Right ventricle myocardium superior (tissue), 1 donor: ENCODE measurements at places on chromosomes 6 and 20.
A peak's percentile ranks its signal among the peaks of the same experiment; 100 is the strongest.

DNA sequence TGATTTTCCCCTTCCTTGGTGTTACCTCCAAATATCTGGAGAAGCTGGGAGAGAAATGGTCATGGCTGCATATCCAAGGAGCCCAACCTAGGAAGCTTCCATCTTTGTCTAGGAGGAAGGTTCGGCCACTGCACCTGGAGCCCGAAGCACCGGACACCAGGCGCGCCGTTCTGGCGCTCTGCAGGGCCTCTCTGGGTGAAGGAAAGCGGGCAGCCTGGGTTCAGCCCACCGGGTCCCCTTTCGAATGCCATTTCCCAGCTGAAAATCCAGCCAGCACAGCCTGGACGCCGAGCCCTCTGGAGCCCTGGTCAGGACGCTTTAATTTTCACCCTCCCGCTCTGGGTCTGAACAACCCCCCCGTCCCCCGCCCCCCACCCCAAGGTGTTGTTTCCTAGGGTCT, 1.2 kb downstream of the LINC00237 start:
- no peak for DNase-seq

GRCh38 chr6:158387036-158387435, 74.8 kb downstream of the TULP4 start:
- no peak for DNase-seq

GRCh38 chr20:43717616-43717995, 9.2 kb downstream of the GTSF1L start:
- DNase-seq: peak; percentile 8

DNA sequence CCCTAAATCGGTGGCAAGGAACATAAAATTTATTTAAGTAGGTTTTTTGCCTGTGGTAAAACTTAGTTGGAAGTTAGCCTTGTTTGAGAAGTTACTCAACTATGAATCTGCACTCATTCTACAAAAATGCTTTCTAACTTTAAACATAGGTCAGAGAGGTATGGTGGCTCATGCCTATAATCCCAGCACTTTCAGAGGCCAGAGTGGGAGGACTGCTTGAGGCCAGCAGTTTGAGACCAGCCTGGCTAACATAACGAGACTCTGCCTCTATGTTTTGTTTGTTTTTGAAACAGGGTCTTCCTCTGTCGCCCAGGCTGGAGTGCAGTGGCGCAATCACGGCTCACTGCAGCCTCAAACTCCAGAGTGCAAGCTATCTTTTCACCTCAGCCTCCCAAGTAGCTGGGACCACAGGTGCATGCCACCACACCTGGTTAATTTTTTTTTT, 16.2 kb downstream of the USP49 start:
- no peak for DNase-seq

DNA sequence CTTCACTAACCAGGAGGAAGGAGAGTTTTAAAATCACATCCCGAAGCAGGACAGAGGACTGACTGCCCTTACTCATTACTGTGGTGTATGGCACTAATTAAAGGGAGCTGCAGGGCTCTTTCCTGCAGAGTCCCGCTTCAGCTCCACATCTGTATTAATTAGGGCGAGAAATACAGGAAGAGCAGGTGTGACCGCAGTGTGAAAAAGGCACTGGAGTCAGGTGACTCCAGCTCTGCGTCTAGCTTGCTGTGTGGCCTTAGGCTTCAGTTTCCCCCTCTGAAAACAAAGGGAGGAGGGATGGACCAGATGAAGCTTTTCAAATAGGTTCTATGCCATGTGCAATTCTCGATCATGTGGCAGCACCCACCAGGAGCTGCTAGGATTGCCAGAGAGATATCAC, 34.0 kb downstream of the KIAA1755 start:
- no peak for DNase-seq

DNA sequence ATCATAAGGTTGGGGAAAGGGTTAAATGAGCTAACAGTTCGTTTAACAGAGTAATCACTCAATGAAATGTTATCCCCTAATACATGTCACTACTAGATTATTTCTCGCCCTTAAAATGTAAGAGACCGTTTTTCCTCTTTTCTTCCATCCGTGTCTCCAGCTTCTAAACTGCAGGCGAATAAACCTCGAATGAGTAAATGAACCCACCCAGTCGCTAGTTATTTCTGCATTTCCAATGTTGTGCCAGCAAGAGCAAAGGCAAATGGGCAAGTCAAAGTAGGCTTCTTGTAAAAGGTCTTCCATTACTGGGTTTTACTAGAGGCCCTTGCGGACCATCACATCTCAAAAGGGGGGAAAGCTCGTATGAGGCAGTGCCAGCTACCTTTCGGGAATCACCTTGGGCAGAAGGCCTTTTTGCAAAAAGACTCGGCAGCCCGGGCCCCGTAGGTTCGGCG, 400 bp upstream of the SMAP1 start:
- no peak for DNase-seq

GRCh38 chr20:19926591-19926990, 90.6 kb upstream of the NAA20 start:
- DNase-seq: no peak

- DNase-seq: no peak
Observed at GRCh38 chr6:47780510-47781356, 1.1 kb upstream of the OPN5 start.

GRCh38 chr20:39800111-39800510, 838.0 kb downstream of the DHX35 start:
- no peak for DNase-seq

DNA sequence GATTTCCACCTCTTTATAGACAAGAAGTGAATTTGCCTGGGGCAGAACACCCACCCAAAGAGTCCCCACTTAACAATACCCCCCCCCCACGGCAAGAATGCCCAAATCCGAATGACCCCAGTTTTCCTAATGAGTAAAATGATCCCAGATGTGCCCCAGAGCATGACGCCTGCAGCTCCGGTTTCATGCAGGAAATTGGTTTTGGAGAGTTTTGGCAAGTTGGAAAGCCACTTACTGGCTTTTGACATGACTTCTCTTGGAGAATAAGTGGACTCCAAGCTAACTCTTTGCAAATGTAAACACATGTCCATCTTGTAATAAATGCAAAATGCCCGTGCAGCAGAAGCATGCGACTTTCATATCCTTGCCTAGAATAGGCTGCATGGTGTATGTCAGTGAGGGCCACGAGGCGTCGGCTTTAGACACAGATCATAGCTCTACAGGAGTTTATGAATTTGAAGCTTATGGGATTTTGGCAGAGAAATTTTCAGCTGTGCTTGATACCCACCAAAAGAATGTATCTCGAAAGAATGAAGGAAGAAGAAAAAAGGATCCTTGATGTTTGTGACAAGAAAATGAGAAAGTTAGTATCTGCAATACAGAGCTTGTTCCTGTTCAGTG, 24.2 kb downstream of the EDN3 start:
- no peak for DNase-seq

DNA sequence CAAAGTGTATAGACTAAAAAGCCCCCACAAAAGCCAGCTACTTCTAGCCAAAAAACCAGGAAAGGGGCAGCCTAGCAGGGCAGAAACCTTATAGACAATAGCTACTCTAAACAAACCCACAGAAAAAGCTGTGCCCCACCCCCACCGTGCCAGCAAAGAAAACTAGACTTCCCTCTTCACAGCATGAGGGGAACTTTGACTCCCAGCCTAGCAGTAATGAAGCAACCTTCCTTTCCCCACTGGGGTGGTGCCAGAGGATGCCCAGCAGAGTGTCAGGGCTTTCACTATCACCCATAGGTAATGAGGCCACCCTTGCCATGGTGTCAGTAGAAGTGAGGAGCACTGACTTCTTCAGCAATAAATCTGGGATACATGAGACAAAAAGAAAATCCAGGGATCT, 99.0 kb upstream of the LGSN start:
- DNase-seq: no peak

- DNase-seq: no peak
Observed at GRCh38 chr6:27130668-27131428, 116.7 kb upstream of the PRSS16 start.

DNA sequence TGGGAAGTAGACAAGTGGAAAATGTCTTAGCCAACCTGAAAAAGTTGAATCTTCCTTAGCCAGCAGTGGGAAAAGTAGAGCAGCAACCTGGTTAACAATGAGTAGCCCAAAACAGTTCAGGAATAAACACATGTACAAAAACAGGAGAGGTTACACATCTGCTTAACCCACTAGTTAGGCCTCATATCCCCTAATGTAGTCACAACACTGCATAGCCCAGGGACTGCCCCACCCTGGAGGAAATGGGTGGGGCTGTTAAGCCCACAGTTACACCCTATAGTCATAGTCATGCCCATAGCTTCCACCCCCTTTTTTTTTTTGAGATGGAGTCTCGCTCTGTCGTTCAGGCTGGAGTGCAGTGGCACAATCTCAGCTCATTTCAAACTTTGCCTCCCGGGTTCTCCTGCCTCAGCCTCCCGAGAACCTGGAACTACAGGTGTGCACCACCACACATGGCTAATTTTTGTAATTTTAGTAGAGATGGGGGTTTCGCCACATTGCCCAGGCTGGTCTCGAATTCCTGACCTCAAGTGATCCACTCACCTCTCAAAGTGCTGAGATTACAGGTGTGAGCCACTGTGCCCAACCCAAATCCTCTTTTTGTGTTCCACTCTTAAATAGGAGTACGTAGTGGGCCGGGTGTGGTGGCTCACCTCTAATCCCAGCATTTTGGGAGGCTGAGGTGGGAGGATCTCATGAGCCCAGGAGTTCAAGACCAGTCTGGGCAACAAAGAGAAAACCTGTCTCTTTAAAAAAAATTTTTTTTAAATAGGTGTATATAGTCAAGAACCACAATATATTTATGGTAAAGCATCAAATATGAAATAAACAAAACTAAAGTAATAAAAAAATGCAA, 24.5 kb downstream of the ILRUN start:
- DNase-seq: no peak

DNA sequence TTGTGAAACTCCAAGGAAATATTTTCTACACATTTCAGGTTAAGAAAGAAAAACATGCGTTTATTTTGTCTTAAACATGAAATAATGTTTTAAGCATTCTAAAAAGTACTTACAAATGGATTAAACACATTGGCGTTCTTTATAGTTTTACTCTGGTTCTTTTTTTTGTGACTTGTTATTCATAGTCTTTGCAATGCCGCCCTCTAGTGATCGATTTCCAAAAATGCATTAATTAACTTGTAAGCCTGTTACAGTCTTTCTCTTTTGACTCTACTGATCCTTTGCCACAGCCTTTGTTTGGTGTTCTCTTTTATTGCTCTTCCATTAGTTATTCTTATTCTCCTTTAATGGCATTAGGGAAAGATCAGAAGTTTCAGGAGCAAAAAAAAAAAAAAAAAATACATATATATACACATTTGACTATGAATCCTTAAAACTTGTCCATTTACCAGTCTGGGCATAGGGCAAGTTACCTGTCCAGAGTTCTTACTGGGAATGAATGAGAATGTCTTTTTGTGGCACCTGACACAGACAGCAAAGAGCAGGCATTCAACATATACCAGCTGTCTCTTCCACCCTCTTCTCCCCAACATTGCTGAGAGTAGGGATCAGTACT, 59.9 kb downstream of the MACROD2 start:
- DNase-seq: no peak

- DNase-seq: no peak
Observed at GRCh38 chr6:147879031-147879580, 370.6 kb downstream of the SAMD5 start.

DNA sequence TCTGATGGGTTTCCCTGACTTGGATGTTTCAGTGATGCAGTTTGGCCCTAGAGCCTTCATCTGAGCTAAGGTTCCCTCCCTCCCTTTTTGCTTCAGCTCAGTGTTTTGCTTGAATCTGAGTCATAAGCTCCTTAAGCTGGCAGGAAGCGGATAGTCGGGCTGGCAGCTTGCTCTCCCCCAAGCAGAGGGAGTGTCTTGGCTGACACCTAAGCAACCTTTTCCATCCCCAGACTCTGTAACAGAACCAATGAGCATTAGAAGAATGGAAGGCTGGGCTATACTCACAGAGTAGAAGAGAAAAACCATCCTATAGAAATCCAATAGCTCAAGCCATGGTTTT, 98.3 kb downstream of the HAO1 start:
- DNase-seq: peak; percentile 46

GRCh38 chr6:78770765-78771164, 96.6 kb upstream of the IRAK1BP1 start:
- DNase-seq: no peak

DNA sequence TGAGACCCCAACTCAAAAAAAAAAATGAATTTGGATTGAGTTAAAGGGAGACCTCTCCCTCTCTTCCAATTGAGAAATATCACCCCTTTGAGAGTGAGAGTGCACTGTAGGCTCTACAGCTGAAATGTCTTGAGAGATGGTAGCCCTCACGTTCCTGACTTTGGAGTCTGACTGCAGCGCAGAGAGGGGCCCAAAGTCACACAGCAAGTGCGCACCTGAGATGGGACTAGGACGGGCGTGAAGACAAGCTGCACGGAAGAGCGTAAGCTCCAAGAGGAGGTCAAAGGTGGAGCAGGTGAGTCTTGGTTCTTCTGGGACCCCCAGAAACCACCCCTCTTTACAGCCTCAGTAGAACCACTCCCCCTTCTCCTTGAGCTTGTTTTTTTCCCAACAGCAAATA, 643 bp downstream of the SLA2 start:
- DNase-seq: no peak

GRCh38 chr20:35920523-35920922, 33.8 kb downstream of the SCAND1 start:
- no peak for DNase-seq

DNA sequence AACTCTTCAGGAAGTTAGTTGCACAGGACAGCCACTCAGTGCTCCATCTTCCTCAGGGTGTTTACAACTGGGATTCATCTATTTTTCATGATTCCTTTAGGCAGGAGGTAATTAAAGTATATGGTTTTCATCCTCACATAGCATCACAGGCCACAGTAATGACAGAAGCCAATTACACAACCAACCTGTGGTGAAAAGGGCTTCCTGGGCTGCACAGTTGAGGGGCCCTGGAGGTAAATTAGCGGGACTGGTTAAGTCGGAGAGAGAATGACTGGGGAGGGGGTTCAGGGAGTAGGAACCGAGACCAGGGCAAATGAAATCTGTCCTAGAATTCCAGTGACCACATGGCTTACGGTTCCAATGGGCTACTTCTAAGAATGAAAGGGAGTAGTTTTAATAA, 37.0 kb downstream of the BAK1 start:
- no peak for DNase-seq

GRCh38 chr6:25173951-25174474, 105.2 kb upstream of the CARMIL1 start:
- DNase-seq: no peak

DNA sequence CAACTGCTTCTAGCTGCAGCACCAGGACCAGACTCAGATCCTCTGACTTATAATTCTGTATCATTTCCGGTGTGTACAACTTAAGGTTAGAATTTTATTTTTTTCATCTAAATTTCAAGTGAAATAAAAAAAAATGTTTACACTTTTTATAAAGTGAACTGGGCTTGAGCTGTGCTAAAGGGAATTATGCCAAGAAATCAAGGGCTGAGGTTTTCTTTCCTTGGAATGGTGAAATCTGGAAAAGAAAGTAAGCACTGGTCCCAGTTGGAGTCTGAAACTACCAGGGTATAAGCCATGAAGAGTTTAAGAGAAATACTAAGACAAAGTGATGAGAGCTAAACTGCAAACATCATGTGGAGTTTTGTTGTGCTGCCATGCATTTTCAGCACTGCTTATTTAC, 21.7 kb upstream of the FYN start:
- DNase-seq: no peak

GRCh38 chr6:63795006-63795405, 159.4 kb downstream of the PHF3 start:
- no peak for DNase-seq

GRCh38 chr20:62123450-62124118, 1.3 kb downstream of the LSM14B start:
- DNase-seq: no peak
